Dorsolateral prefrontal cortex (tissue), 122 donors: ENCODE measurements at places on chromosomes 16 and 17. TPM values are rescaled to one million over a fixed set of nuclear protein-coding genes. Genes with fewer than 3 reads are reported as not detected.
A peak's percentile ranks its signal among the peaks of the same experiment; 100 is the strongest.

SDR42E2 gene
- total RNA-seq, result 0.24 TPM

DNA sequence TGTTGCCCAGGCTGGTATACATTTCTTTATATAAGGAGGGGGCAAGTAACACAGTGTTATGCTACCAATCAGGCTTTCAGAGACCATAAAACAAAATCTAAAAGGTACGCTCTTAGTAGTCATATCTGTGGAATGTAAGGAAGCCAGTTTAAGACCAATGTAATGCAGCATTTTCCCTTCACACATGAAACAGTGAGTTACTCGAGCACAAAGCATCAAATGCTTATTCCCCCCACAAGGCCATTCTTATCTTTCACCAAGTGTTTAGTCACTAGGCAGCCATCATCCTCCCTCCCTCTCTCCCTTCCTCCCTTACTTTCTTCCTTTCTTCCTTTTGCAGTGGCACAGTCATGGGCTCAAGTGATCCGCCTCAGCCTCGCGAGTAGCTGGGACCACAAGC, 12.8 kb downstream of the HMOX2 start:
- DNase-seq, result no peak

DNA sequence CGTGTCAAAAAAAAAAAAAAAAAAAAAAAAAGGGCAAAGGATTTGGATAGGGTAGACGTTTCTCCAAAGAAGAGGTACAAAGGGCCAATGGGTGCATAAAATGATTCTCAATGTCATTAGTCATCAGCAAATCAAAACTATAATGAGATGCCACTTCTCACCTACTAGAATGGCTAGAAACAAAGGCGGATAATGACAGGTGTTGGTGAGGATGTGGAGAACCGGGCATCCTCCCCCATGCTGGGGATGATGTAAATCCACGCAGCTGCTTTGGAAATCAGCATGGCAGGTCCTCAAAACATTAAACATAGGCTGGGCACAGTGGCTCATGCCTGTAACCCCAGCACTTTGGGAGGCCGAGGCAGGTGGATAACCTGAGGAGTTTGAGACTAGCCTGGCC, 9.4 kb downstream of the ITGAX start:
- no peak for DNase-seq

DNA sequence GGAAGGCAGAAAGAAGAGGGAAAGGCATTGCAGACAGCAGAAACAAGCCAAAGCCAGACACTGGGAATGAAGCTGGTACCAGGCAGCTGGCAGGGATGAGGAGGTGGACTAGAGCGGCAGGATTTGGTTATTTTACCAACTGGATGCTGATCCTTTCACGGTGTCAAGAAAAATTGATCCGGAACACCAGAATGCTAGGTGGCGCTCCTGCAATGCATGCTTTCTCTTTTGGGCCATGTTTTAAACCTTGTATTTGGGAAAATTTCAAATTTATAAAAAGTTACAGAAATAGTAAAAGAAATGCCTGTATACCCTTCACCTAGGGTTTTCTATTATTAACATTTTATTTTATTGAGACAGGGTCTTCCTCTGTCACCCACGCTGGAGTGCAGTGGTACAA, 224.7 kb downstream of the SOX9 start:
- no peak for DNase-seq

GRCh38 chr17:9292561-9292941, 271.2 kb downstream of the NTN1 start:
- DNase-seq, result no peak

GRCh38 chr17:55285340-55286301, 20.9 kb downstream of the HLF start:
- peak; percentile 64 for DNase-seq

- DNase-seq, result no peak
Observed at GRCh38 chr16:87490096-87490798, 2.6 kb downstream of the ZCCHC14 start.
